ENCODE measurements at places on chromosomes 11 and 22.

GRCh38 chr11:122745111-122745510 lies 89.6 kb downstream of the UBASH3B start:
- H3K4me1 ChIP-seq = peaks cover 19% of the 10 kb centered on the region
- no peak overlapping the region for H3K4me3 ChIP-seq
- DNase-seq = no peak
- no peaks in the 10 kb centered on the region for H3K27me3 ChIP-seq
- H3K36me3 ChIP-seq = no peaks in the 10 kb centered on the region
- H3K27ac ChIP-seq = no peak overlapping the region

- DNase-seq = no peak
- H3K27me3 ChIP-seq = no peaks in the 10 kb centered on the region
- H3K27ac ChIP-seq = no peak overlapping the region
- peaks cover 25% of the 10 kb centered on the region for H3K4me1 ChIP-seq
These were observed 113.7 kb downstream of the FEZ1 start for GRCh38 chr11:125382314-125382791.

DNA sequence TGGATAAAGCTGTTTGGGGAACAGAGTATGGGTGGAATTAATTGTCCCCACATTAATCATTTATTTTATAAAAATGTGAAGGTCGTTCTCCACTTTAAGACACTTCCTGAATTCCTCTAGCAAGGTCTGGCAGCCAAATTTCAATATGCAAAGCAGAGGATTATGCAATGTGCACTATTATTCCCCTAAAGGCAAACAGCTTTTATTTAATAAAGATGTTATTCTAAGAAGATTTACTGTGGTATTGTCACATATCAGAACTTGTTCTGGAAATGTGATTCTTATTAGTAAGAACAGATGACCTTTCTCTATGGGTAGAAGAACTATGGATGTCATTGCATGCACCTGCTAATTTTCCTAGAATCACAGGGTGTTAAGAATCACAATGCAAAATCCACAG lies 1128.8 kb upstream of the CCDC90B start:
- no peak for DNase-seq
- no peaks in the 10 kb centered on the region for H3K27me3 ChIP-seq

DNA sequence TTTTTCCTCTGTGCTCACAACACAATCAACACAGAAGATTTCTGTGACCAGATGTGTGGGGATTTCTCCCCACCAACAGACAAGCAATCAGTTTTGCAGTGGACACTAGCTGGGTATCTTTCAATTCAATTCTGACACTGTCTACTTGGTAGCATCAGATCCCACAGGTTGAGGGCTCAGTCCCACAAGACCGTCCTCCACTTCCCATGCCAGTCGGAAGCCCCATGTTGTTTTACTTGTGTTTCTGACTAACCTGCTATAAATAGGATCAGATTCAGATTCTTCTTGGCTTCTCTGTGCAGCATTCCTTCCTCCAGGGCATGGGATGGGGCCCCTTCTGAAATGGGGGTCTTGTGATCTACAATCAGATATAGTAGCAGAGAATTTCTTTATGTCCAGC lies 19.6 kb downstream of the ACER3 start:
- no peaks in the 10 kb centered on the region for H3K36me3 ChIP-seq
- H3K27me3 ChIP-seq = no peaks in the 10 kb centered on the region
- H3K4me3 ChIP-seq = no peak overlapping the region
- H3K4me1 ChIP-seq = peaks cover under 1% of the 10 kb centered on the region
- no peak overlapping the region for H3K27ac ChIP-seq

DNA sequence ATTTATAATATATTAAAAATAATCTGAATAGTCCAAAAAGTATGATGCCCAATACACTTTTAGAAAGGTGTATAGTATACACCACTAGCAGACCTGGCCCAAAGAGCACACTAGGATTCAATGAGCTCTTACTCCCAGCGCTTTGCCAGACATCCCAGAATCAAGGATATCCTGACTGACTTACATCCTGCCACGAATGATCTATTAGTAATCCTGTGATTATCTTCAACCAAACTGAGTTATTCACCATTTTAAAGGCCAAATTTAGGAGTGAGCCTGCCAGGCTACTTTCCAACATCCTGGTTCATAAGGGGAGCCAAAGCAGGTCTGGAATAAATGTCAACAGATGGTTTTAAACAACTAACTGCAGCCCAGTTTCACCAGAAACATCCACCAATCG lies 60.8 kb upstream of the FAM181B start:
- peaks cover 28% of the 10 kb centered on the region for H3K27me3 ChIP-seq
- DNase-seq = no peak
- H3K4me3 ChIP-seq = no peak overlapping the region
- no peaks in the 10 kb centered on the region for H3K36me3 ChIP-seq
- no peak overlapping the region for H3K27ac ChIP-seq

- H3K27ac ChIP-seq = no peak overlapping the region
- no peaks in the 10 kb centered on the region for H3K27me3 ChIP-seq
- peaks cover 6% of the 10 kb centered on the region for H3K36me3 ChIP-seq
- no peak for DNase-seq
These were observed 64.7 kb downstream of the LDLRAD3 start for GRCh38 chr11:36008584-36008983.

- H3K4me3 ChIP-seq = no peak overlapping the region
- H3K4me1 ChIP-seq = no peaks in the 10 kb centered on the region
- H3K27ac ChIP-seq = no peak overlapping the region
- H3K36me3 ChIP-seq = no peaks in the 10 kb centered on the region
These were observed 941.7 kb downstream of the OPCML start for GRCh38 chr11:132590554-132590953.

- no peak for DNase-seq
- no peak overlapping the region for H3K4me3 ChIP-seq
- H3K4me1 ChIP-seq = peaks cover 21% of the 10 kb centered on the region
- no peaks in the 10 kb centered on the region for H3K36me3 ChIP-seq
- no peak overlapping the region for H3K27ac ChIP-seq
- no peaks in the 10 kb centered on the region for H3K27me3 ChIP-seq
These were observed 79.7 kb downstream of the FAT3 start for GRCh38 chr11:92304271-92304670.

GRCh38 chr11:79198898-79199250 lies 242.0 kb downstream of the TENM4 start:
- no peak overlapping the region for H3K4me3 ChIP-seq
- no peaks in the 10 kb centered on the region for H3K4me1 ChIP-seq
- no peaks in the 10 kb centered on the region for H3K36me3 ChIP-seq
- H3K27me3 ChIP-seq = no peaks in the 10 kb centered on the region
- DNase-seq = no peak

GRCh38 chr11:88420165-88420791 lies 82.7 kb upstream of the CTSC start:
- H3K27me3 ChIP-seq = no peaks in the 10 kb centered on the region
- no peak overlapping the region for H3K4me3 ChIP-seq
- no peaks in the 10 kb centered on the region for H3K36me3 ChIP-seq
- DNase-seq = no peak
- H3K4me1 ChIP-seq = no peaks in the 10 kb centered on the region

DNA sequence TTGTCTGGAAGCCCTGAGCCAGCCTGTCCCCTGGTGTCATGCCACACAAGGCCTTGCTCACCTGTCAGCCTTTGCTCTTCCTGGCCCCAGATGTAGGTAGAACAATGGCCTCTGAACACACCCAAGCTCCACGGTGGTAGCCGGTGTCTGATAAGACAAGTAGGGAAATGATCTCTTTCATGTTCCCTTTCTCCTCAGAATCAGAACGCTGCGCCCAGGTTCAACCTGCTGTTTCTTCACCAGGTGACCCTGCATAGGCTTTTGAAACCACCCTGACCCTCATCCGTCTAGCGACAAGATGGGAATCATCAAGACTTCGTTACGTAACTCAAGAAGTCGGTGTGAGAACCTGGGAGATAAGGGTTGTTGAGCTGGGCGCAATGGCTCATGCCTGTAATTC lies 28.7 kb upstream of the YWHAH start:
- no peak overlapping the region for H3K27ac ChIP-seq
- H3K4me1 ChIP-seq = peaks cover 9% of the 10 kb centered on the region
- DNase-seq = no peak
- H3K27me3 ChIP-seq = no peaks in the 10 kb centered on the region

DNA sequence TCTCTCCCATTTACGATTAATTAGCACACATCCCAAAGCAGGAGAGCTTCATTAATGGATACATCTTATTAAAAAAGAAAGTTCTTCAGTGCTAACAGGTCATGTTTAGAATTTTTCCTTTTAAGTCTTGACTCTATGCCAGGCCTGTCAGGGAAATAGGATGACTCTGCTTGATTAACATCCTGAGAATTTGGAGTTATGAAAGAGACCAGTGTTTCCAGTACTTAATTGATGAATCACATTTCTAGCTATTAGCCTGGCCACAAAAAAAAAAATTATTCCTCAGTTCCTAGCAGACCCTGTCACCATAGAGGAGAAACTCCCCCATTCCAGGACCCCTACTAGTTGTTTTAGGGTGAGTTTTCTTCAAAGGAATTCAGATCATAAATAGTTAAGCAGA lies 23.6 kb upstream of the ME3 start:
- H3K36me3 ChIP-seq = no peaks in the 10 kb centered on the region
- peaks cover 3% of the 10 kb centered on the region for H3K4me1 ChIP-seq
- no peak overlapping the region for H3K27ac ChIP-seq
- H3K4me3 ChIP-seq = no peak overlapping the region

DNA sequence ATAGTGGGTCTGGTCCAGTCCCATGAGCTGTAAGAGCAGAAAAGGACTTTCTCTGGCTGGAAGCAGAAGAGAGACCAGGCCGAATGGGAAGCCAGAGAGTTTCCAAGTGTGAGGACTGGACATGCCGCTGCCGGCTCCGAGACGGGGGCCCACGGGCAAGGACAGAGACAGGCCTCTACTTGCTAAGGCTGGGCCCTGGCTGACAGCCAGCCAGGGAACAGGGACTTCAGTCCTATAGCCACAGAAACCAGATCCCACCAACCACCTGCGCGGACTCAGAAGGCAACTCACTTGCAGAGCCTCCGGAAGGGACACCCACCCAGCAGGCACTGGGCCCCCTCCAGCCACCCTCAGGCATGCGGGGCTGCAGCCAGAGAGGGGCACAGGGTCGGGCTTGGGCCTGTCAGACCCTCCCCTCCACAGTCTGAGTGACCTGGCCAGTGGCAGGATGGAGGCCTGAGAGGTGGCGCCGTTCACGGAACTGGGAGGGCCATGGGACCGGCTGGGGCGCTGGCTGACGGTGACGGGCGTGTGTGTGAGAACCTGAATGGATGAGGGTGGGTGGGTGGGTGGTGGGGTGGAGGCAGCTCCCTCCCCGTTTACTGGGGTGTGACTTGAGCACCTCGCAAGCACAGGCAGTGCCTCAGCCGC lies 47.8 kb upstream of the A4GALT start:
- H3K4me1 ChIP-seq = no peaks in the 10 kb centered on the region
- no peak overlapping the region for H3K27ac ChIP-seq
- H3K27me3 ChIP-seq = no peaks in the 10 kb centered on the region
- no peak for DNase-seq
- H3K4me3 ChIP-seq = no peak overlapping the region

- no peak within 1 kb of the TSS for H3K27ac ChIP-seq
- H3K36me3 ChIP-seq = no peaks in the 10 kb centered on the region
- DNase-seq = no peak
- peaks cover 48% of the 10 kb centered on the region for H3K27me3 ChIP-seq
These were observed at the start of gene TRIM29 for GRCh38 chr11:120137611-120138521. Gene TRIM29, minus strand, starts transcription at chr11:120138113. Its CDS starts 82 bp downstream, at chr11:120138031.

- no peak for DNase-seq
- peaks cover 98% of the 10 kb centered on the region for H3K36me3 ChIP-seq
- H3K27ac ChIP-seq = no peak overlapping the region
These were observed 27.8 kb downstream of the MORC2 start for GRCh38 chr22:30940685-30941362.

DNA sequence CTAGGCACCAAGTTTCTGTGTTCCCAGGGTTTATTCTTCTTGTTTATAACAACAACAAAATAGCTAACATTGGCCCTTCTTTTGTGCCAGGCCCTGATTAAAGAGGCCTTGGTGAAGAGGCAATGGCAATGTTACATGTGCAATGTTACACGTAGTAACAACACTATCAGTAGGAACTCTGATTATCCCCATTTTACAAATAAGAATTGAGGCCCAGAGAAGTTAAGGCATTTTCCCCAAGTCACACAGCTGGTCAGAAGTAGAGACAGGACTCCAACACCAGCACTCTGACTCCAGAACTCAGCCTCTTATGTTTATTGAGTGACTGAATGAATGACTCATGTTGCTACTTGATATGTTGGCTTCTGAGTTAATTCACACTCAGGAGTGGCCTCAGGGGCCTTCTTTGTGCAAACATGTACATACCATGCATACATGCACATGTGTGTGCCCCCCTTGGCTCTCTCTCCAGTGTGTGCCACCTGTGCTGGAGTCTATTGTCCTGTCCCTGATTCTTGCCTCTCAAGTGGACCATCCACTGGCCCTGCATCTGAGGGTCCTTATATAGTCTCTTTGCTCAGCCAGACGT lies 98.4 kb downstream of the TP53I11 start:
- peaks cover 35% of the 10 kb centered on the region for H3K4me1 ChIP-seq
- H3K27me3 ChIP-seq = no peaks in the 10 kb centered on the region
- H3K4me3 ChIP-seq = no peak overlapping the region
- no peak overlapping the region for H3K27ac ChIP-seq
- peaks cover under 1% of the 10 kb centered on the region for H3K36me3 ChIP-seq

GRCh38 chr11:117175104-117175503 lies 3.4 kb upstream of the SIDT2 start:
- no peaks in the 10 kb centered on the region for H3K27me3 ChIP-seq
- DNase-seq = no peak
- no peak overlapping the region for H3K4me3 ChIP-seq
- no peak overlapping the region for H3K27ac ChIP-seq
- H3K4me1 ChIP-seq = peaks cover 19% of the 10 kb centered on the region
- peaks cover 2% of the 10 kb centered on the region for H3K36me3 ChIP-seq

- DNase-seq = no peak
- no peaks in the 10 kb centered on the region for H3K36me3 ChIP-seq
- no peak overlapping the region for H3K27ac ChIP-seq
- no peaks in the 10 kb centered on the region for H3K4me1 ChIP-seq
- H3K4me3 ChIP-seq = no peak overlapping the region
- no peaks in the 10 kb centered on the region for H3K27me3 ChIP-seq
These were observed 73.8 kb upstream of the HTATIP2 start for GRCh38 chr11:20289732-20290131.

GRCh38 chr11:72321381-72321996 lies 77.5 kb upstream of the PHOX2A start:
- H3K27me3 ChIP-seq = no peaks in the 10 kb centered on the region
- peaks cover 2% of the 10 kb centered on the region for H3K4me1 ChIP-seq
- H3K27ac ChIP-seq = no peak overlapping the region
- H3K4me3 ChIP-seq = no peak overlapping the region
- DNase-seq = no peak

GRCh38 chr11:127135256-127135655 lies 134.7 kb upstream of the KIRREL3 start:
- no peaks in the 10 kb centered on the region for H3K4me1 ChIP-seq
- no peak overlapping the region for H3K27ac ChIP-seq
- DNase-seq = no peak
- H3K4me3 ChIP-seq = no peak overlapping the region
- no peaks in the 10 kb centered on the region for H3K27me3 ChIP-seq

All from neuronal stem cell (in vitro differentiated cells).